ENCODE measurements at places on chromosomes 7 and 10.

- DNase-seq = no peak
Observed at GRCh38 chr7:139328375-139328774, 12.8 kb upstream of the FMC1 start.

DNA sequence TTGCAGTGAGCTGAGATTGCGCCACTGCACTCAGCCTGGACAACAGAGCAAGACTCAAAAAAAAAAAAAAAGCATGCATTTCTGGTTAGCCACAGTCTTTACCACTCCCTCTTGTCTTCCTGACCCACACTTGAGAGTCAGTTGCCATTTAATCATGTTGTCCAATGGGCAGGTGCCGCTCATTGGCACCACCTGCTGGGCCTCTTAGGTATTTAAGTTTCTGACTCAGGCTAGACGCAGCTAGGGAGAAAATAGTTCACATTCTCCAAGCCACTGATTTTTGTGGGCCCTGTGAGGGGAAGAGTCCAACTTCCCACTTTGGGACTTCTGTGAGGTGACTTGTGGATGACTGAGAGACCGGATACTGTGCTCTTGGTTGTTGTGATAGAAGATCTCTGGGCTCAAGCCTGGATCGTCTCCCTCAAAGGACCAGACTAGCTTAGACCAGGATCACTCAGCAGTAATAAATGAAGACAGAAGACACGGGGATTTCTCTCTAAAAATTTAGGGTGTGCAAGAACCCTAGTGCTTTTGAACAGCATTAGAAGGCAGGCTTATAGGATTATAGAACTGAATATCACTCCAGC lies 26.8 kb upstream of the SORCS3 start:
- peak; percentile 48 for DNase-seq

DNA sequence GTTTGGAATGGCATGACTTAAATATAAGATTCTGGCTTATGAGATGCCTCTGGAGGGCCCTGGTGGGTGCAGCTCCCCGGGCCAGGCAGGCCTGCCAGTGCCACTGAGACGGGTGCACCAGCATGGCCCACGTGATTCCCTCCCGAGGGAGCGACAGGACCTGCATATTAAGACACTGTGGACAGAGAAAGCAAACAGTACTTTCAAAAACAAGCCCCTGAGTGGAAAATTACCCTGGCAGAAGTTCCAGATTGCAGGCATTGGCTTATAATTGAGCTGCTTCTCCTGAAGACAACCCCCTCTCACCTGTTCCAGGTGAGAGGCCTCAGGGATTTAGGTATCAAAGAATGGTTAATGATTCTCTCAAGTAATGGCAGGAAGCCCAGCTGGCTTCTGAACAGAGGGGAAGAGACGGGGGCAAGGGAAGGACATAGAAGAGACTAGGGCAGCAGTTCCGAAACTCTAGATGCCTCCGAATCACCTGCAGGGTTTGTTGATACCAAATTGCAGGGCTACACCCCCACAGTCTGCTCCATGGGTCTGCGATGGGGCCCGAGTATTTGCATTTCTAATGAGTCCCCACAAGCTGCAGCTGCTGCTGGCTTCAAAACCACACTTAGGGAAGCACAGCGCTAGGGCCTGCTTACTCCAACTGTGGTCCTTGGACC lies 66.0 kb upstream of the DOCK1 start:
- no peak for DNase-seq

GRCh38 chr7:2520131-2520760 lies 672 bp downstream of the LFNG start:
- no peak for DNase-seq

GRCh38 chr10:16976803-16977202 lies 152.8 kb downstream of the CUBN start:
- DNase-seq = no peak

- DNase-seq = no peak
Observed at GRCh38 chr10:31871266-31872065, 57.2 kb downstream of the ARHGAP12 start.

DNA sequence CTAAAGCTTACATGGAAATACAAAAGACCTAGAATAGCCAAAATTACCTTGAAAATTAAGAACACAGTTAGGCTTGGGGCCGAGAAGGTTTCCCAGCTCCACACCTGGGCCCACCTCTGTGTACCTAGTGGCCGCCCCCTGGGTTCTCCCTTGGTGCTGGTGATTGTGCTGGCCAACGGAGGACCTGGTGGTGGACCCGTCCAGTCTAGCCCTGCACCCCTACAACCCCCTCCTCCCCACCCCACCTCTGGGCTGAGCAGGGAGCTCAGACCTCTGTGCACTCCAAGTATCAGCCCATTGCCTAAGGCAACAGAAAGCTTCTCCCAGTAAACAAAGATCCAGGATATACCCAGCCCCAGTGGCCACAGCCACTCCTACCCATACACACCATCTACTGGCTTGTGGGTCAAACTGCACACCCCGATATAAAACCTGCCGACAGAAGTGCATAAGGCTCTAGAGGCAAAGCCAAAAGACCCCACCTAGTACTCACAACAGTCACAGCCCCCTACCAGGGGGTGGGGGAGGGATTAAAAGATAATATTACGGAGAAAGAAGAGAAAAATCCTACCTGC lies 105.0 kb upstream of the DIP2C start:
- no peak for DNase-seq

- no peak for DNase-seq
Observed at GRCh38 chr7:112763298-112763697, 26.9 kb downstream of the TMEM168 start.

DNA sequence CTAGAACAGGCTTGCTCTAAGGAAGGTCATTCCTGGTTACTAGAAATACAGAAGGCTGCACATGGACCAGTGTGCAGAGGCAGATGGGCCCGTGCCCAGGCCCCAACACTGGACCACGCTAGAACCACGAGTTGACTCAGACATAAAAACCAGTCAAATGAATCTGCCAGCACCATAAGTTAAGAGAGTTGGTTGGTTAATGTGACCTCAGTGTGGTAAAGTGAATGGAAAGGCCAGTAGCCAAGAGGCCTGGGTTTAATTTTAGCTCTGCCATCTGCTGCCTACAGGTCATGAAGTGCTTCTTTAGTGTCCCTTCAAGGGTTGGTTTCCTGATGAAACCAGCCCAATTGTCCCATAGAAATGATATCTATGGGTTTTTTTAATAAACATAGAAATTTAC lies 329.6 kb upstream of the NRP1 start:
- DNase-seq = no peak
